Left cardiac atrium (tissue), 4 donors: ENCODE measurements at places on chromosomes 13 and 19. TPM values are rescaled to one million over a fixed set of nuclear protein-coding genes. Genes with fewer than 3 reads are reported as not detected.

DNA sequence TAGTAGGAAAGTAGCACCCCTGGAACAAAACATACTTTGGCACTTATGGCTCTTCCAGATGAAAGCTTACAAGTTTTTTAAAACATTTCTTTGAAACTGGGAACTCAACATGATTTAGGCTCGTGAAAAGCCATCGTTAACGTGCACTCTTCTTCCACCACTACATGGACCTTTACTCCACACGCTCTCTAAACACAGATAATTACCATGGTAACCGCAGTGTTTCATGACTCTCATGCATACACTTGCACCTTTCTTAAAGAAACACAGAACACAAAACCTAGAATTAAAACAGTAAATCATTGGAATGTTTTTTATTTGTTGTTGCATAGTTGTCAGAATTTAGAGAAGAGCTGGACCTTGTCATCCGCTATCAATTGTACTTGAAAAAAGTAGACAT lies 154.3 kb downstream of the FGF9 start:
- DNase-seq, result no peak

GRCh38 chr19:1734321-1734966 lies 18.9 kb upstream of the ONECUT3 start:
- DNase-seq, result no peak

DNA sequence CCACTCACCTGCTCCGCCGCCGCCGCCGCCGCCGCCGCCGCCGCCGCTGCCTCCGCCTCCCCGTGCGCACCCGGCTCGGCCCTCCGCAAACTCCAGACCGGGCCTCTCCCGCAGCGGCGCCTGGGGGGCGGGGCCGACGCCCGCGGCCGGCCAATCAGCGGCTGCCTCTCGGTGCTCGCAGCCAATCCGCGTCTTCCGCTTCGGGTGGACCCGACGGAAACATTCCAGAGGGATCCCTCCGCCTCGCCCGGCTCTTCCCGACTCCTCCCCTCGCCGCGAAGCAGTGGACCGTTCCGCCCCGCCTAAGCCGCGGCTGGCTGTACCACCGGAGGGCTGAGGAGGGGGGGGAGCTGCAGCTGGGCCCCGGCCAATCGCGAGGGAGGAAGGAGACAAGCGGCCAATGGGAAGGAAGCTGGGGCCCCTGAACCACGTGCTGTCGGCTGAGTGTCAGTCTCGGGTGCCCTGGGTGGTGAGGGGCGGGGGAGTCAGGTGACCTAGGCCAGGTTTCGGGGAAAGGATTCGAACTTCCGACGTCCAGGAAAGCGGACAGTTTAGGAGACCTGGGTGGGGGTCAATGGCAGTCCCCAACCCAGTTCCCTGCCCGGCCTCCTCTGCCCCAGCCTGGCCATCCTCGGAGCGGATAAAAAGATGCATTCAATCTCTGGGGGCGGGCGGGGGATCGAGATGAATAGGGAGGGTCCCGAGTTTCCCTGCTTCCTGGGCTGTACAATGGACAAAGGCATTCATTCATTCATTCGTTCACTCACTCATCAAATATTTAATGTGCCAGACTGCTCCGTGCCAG lies at the start of gene GIPC1:
Gene GIPC1 (minus strand): TSS at position 99 of the 805 bp plus-strand sequence. CDS start 13,151 bp downstream, outside the sequence.
- DNase-seq, result peak; percentile 97

Gene HIPK4
- total RNA-seq, result 0.10 TPM

GRCh38 chr19:33724021-33724720 lies 72.5 kb upstream of the KCTD15 start:
- no peak for DNase-seq

DNA sequence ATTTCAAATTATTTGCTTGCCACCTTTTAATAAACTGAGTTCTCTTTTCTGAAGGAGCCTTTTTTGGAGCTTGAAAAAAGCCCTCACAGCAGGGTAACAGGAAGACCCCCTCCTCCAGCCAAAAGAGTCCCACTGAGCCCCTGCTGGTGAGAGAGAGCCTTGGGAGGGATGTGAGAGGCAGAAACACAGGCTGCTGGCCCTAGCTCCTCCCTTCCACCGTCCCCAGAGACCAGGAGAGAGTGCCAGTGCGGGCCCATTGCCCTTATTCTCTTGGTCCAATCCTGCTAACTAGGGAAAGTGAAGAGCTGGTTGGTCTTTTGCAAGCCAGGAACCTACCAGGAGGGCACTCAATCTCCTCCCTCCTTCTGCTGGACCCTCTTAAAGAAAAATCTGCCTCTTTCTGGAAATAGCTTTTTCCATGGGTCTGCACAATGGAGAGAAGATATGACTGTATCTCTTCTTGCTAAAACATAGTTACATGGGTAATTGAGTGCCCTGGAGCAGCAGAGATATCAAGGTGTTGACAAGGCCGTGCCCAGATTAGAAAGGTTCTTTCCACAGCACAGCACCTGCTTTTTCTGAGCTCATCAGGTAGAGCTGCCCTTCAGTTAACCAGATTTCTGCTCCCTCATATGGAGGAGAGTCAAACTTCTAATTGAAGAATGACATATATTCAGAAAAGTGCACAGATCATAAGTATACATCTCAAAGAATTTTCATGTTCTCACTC lies 113.9 kb downstream of the LRCH1 start:
- DNase-seq, result no peak

DNA sequence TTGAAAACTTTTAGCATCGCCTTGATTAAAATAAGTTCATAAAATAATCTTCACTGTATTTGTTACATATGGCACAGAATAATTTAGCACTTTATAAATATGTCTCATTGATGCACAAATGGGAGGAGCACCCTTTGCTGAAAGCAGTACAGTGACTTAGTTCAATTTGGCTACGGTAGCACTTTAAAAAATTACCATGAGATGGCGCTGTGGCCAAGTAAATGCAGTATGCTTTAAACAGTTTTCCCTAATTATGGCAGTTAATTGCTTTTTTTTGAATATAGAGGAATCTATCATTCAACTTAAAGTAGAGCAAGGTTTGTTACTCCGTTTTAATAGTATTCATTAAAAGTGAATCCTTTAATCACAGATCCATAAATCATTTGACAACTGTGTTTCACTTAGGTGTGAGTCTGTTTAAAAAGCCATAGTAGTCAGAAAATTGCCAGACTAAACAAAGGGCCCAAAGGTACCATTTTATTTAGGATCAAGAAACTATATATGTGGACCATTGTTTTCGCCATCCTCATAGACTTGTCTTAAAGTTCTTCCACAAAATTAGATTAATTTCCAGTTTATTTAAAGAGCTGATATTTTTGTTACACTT lies 34.7 kb upstream of the ESD start:
- DNase-seq, result no peak

- DNase-seq, result no peak
These were observed 22.8 kb upstream of the ERVV-1 start for GRCh38 chr19:52990759-52991418.

Gene SLC27A5
- 6.0 TPM for total RNA-seq

DNA sequence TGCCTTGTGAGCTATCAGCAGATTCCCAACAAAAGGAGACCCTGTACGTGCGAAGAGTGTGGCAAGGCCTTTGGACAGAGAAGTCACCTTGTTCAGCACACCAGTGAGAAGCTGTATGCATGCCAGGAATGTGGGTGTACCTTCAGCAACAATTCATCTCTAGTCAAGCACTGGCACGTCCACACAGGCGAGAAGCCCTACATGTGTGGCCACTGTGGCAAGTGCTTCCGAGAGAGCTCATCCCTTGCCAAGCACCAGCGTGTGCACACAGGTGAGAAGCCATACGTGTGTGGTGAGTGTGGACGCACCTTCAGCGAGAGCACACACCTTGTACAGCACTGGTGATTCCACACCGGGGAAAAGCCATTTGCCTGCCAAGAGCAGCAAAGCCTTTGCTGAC lies 7.6 kb upstream of the ZSCAN22 start:
- no peak for DNase-seq

Gene PDX1
- not detected for total RNA-seq

Gene C19orf85
- total RNA-seq, result not detected

DNA sequence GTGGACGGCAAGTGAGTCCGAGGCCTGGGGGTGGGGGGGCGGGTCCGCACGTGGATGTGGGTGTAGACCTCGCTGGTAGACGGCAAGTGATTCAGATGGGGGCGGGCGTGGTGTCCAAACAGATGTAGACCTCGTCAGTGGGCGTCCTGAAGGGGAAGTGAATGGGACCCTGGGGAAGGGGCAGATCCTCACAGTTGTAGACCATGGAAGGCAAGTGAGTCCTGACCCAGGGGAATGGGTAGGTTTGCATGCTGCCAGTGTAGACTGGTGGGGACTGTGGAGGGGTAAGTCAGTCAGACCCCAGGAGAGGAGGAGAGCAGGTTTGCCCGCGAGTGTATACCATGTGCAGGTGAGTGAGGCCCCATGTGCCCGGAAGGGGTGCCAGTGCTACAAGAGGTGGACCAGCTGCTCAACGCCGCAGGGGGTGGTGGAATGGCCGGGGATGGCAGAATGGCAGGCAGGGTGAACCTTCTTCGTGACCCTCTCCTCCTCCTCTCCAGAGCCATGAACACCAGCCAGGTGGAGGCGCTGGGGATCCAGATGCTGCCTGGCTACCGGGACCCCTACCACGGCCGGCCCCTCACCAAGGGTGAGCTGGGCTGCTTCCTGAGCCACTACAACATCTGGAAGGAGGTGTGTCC lies 22.1 kb downstream of the COLGALT1 start:
- no peak for DNase-seq
